ENCODE measurements at places on chromosomes 13 and 19.
A peak's percentile ranks its signal among the peaks of the same experiment; 100 is the strongest.

- DNase-seq: no peak
Measured at GRCh38 chr19:29562299-29563297, 36.8 kb downstream of the VSTM2B start.

- no peak for DNase-seq
Measured at GRCh38 chr13:27450921-27451471, 632 bp upstream of the MTIF3 start.

DNA sequence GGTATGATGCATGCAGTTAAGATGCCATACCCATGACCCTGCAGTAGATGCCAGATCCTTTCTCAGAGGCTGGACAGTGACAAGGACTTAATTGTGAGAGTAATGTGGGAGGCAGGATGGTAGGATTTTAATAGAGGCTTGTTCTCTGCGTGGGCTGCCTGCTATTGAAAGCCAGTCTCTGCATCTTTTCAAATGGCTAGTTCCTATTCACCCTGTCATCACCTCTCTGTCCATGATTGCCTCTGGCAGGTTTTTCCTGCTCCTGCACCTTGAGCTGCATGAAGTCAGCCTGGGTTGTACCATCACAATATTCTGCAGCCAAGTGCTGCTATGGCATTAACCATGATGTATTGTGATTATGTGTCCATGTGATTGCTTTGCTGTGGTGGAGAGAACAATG lies 440.5 kb downstream of the ITGBL1 start:
- DNase-seq: no peak

DNA sequence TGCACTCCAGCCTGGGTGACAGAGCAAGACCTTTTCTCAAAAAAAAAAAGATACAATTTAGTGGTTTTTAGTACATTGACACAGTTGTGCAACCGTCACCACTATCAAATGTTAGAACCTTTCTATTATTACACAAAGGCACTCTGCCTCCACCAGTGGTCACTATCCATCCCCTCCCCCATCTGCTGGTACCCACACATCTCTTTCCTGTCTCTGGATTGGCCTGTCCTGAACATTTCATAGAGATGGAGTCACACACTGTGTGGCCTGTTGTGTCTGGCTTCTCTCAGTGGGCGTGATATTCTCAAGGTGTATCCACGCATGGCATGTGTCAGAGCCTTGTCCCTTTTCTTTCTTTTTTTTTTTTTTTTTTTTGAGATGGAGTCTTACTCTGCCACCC lies 11.2 kb downstream of the KDM4B start:
- no peak for DNase-seq

GRCh38 chr13:77918391-77919245 lies at the start of gene EDNRB:
Gene EDNRB, minus strand, starts transcription at chr13:77918831. Its CDS starts 258 bp downstream, at chr13:77918573.
- DNase-seq: no peak

DNA sequence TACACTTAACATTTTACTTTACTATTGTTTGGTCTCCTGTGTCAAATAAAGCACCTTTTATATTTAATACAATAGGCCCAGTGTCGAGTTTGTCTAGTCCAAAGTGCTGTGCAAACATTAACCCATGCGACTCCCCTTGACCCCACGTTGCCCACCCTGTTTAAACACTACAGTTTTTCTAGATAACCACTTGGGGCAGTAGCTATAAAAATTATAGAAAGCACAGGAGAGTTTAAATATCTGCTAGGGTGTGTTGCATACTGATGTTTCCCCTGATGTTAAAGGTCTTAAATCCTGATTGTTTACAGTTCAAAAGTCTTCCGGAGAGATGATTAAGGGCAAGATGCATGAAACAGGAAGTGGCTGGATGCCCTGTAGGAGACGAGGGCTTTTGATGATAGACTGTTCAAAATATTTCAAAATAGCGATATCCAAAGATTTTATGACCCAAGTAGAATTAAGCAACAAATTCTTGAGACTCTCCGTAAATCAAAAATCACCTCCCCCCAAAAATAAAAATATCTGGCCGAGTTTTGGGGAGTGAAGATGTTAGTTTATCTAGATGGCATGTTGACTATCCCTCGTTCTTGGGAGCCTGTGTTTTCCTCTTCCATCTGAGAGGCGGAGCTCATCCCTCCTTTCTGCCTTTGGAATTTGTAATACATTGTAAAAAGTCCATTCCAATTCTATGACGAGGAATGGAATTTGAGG lies 167.1 kb downstream of the FGF9 start:
- no peak for DNase-seq

DNA sequence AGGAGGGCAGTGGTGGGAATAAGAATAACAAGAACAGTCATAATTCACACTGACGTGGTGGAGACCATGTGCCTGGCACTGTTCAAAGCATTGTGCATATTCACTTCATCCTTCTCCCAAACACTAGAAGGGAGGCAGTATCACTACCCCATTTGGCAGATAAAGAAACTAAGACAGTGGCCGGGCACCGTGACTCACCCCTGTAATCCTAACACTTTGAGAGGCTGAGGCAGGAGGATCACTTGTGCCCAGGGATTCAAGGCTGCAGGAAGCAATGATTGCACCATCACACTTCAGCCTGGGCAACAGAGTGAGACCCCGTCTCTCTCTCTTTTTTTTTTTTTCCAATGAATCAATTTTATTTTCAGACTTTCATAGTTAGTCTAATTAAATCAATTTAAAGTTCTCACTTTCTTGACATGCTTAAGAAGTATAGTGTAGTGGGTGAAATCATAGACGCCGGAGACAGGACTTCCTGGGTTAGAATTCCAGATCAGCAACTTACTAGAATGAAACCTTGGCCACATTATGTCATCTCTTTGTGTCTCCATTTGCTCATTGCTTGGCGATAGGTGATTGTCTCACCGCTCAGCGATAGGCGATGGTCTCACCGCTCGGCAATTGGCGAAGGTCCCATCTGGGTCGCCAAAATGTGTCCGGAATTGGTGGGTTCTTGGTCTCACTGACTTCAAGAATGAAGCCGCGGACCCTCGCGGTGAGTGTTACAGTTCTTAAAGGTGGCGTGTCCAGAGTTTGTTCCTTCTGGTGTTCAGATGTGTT lies 5.3 kb upstream of the ATG4D start:
- DNase-seq: no peak

DNA sequence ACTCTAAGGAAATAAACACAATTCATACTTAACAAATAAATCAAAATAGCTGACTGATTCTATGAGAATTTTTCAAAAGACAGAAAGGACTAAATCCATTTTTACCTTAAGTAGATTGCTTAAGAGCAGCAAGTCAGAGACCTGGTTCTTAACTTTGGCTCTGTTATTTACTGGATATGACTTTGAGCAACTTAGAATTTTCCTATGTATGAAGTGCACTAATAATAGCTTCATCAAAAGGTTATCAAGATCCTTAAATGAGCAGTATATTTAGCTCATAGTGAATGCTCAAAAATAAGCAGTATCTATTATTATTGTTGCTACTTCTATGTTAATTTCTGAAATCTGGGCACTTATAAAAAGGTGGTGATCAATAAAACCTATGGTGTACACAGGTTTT lies 95.3 kb downstream of the POSTN start:
- DNase-seq: no peak

GRCh38 chr19:43444531-43445287 lies 20.7 kb downstream of the LYPD3 start:
- no peak for DNase-seq

GRCh38 chr13:24271601-24272451 lies 37.6 kb upstream of the C1QTNF9 start:
- DNase-seq: peak; percentile 69

DNA sequence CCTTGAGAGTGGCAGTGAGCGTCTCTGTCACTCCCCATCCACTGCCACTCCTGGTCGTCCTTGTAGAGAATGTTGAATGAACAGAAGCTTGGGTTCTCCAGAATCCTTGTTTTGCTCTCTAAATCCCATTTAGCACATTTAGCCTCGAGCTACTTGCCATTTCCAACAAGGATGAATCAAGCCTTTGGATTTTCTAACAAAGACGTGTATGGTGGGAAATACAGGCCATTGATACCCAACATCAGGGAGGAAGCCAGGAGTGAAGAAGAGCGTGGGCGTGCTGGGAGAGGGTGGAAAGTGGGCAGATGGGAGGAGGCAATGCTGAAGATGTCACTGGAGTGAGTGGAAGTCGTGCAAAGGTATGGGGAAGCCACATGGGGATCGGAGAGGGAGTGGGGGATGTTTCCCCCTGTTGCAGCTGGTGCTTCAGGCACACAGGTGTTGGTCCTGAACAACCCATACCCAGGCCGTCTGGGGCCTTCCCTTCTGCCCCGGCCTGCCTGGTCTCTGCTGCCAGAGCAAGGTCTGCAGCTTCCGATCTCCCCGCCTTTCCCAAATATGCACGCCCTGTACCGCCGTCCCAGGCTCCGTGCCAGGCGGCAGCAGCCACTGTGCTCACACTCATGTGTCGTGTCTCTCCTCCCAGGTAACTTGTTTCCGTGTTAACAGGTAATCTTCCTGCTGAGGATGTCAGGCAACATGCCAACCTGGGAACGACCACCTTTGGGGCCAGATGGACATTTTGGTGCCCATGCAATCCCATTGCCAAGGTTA lies 48.7 kb downstream of the ZIC5 start:
- DNase-seq: no peak

- peak; percentile 65 for DNase-seq
Measured at GRCh38 chr13:40517486-40518480, 148.7 kb downstream of the FOXO1 start.

GRCh38 chr19:2883686-2884439 lies 16.7 kb downstream of the ZNF556 start:
- no peak for DNase-seq
